NCI-H1048 (cell line): ENCODE measurements at places on chromosomes 7 and 10.

DNA sequence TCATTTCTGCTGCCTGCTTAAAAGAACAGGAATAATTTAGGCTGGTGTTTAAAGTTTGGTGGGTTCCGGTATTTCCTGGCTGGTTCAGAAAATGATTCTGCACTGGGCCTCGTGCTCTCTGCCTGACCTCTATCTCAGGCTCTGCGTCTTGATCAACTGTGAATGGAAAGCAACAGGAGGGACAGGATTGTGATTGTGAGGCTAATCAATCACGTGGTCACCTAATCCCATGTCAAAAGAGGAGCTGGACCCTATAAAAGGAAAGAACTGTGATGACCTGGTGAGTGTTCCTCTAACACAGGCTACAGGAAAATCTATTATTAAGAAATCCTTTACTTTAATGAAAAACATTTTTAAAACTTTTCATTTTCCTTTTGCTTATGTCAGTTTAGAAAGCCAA, at the start of gene DHX32:
Gene DHX32, minus strand, starts transcription at position 101 of the 400 bp plus-strand sequence. CDS start 468 bp downstream, outside the sequence.
- no peak for DNase-seq

- DNase-seq, result no peak
Measured at GRCh38 chr10:99325281-99325680, 3.9 kb upstream of the CNNM1 start.

- no peak for DNase-seq
Measured at GRCh38 chr10:48364659-48365405, 58.4 kb downstream of the MAPK8 start.

GRCh38 chr10:99435986-99436638, 5.7 kb upstream of the GOT1 start:
- peak; percentile 7 for DNase-seq

DNA sequence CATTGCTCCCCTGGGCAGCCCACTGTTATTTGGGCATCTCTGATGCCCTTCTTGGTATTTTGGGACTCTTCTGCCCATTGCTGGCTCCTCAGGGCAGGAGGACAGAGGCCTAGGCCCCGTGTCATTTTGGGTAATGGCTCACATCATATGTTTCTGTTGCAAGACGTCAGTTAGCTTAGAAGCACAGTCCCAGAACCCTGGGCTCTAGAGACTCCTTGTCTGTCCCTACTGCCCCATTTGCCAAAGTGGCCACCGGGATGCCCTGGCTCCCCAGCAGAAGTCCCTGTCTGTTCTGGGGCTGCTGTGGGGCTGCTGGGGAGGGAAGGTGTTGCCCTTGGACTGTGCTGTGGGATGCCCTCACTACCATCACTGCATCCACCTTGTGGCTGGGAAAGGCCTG, 48.8 kb downstream of the ADCYAP1R1 start:
- DNase-seq, result no peak
